Smooth muscle cell of the umbilical artery (primary cell): ENCODE measurements at places on chromosomes 7 and 10. TPM values are rescaled to one million over a fixed set of nuclear protein-coding genes. Genes with fewer than 3 reads are reported as not detected.

The OR6B1 gene
- total RNA-seq, result not detected in 2 replicates

The GJC3 gene
- not detected in 2 replicates for total RNA-seq

The SH2D4B gene
- total RNA-seq, result under 0.01 TPM in 1 of 2 replicates, not detected in the other

The SORCS3 gene
- total RNA-seq, result not detected in 2 replicates

The PRF1 gene
- not detected in 2 replicates for total RNA-seq

The GAD2 gene
- total RNA-seq, result not detected in 2 replicates
